Glomerular endothelial cell (primary cell): ENCODE measurements at places on chromosomes 1 and 21. TPM values are rescaled to one million over a fixed set of nuclear protein-coding genes. Genes with fewer than 3 reads are reported as not detected.

DNA sequence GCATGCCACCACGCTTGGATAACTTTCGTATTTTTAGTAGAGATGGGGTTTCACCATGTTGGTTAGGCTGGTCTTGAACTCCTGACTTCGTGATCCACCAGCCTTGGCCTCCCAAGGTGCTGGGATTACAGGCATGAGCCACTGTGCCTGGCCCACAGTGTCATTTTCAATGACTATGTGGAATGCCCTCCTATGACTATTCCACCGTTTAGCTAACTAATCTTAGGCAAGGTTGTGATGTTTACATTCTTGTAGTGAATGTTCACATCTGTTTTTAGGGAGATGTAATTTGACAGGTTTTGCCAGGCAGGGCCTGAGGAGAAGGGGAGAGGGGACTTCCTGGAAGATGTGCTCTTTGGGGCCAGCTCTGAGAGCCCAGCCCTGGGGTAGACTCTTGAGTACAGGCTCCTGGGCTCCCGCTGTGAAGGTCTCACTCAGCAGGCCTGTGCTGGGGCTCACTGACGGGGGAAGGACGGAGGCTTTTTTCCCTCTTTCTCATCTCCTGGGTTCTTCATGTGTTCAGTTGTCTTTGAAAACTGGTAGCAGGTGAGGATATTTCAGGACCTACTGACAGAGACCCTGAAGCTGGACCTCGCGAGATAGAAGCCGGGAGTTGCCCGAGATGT, 13.2 kb downstream of the COQ8A start:
- DNase-seq: no peak

KLHDC8A gene
- 0.29 and 0.64 TPM in 2 replicates for total RNA-seq

DNA sequence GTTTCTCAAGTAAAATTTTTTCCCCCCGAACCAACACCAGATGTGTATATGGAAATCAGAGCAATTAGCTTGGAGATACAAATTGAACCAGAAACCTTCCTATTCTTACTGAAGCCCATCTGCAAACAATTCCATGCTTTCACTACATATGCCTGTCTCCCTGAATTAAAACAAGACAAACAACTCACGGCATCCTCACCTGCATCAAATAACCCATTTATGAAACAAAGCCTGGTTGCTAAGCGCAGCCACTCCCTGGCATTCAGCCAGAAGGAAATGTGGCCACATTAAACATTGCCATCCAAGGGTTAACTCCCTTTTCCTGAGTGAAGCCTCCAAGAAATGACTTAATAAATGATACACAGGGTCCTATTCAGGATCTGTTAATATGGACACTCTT, 55.3 kb downstream of the APP start:
- DNase-seq: peak; percentile 62

DNA sequence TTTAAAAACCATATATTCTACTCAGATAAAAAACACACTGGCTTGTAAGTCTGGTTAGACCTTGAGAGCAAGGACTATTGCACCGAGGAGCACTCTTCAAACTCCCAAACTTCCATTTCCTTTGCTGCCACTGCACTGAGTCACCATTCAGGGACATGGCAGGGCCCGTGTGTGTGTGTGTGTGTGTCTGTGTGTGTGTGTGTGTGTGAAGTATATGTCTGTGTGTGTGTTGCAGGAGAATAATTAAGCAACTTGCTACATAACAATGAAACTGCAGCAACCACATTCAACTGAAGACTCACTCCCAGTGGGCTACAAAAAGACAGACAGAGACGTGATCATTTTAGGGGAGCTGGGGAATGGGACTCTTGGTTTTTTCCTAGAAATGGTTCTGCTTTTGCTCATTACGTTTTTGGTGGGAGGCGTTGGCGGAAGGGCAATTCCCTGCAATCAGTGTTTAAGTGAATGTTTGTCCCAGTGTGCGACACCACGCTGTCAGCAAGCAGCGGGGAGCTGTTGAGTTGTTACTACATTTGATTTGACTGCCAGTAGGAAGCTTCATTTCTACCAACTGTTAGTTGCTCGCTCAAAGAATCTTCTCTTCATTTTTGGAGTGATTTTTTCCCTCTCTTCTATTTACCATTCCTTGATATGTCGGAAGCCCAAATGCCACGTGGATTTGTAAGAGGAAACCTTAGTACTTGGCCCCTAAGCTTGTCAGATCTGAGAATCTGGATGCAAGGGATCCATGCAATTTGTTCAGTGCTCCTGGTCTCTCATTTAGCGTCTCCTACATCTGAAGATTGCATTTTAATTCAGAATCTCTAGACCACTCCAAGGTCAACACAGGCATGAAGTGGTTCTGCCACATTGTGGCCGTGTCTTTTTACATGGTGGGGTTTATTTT, 36.1 kb downstream of the ESRRG start:
- DNase-seq: no peak

DNA sequence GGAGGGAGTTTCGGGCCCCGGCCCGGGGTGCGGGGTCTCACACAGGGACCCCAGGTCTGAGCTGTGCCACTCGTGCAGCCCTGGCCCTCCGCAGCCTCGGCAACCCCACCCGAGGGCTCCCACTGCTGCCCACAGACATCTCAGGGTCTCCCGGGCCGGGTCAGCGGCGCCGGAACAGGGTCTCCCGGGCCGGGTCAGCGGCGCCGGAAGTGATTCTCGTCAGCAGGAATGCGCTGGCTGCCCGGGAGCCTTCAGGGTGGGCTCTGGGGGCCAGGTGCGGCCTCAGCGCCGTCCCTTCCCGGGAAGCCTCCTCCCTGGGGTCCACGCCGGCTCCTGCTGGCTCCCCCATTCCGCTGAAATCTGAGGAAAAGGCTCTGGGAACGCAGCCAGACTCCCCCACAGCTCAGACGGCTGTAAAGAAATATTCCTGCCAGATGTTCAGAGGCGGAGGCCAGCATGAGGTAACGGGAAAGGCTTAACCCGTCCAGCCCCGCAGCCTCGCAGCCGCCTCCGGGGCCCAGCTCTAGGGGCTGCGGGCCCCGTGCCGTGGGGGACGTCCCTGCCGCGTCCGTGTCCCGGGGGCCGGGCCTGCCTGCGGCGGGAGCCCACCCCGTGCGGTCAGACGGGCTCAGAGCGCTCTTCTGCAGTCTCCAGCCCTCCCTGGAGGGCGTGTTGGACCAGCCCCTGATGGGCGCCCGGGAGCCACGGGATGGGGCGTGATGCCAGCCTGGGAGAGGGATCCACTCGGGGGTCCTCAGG, 8.7 kb upstream of the COL6A1 start:
- DNase-seq: no peak

FMO2 gene
- not detected in 2 replicates for total RNA-seq

DNA sequence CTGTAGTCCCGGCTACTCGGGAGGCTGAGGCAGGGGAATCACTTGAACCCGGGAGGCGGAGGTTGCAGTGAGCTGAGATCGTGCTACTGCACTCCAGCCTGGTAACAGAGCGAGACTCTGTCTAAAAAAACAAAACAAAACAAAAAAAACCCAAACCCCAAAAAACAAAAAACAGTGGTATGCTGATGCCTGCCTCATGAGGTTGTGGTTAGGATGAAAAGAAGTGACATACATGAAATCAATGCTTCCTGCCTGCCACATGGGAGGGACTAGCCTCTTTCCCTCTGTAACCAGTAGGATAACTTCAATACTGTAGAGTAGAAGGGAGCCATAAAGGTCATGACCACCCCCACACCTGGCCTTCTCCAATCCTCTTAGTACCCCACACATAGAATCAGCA, 55.2 kb downstream of the TENT5C start:
- DNase-seq: no peak

- no peak for DNase-seq
These were observed 2.7 kb upstream of the CDC42BPA start for GRCh38 chr1:227321035-227321434.
